ENCODE measurements at places on chromosomes 3 and 15.

GRCh38 chr15:32866454-32867312 is 148.9 kb downstream of the GREM1 start:
- DNase-seq = no peak

DNA sequence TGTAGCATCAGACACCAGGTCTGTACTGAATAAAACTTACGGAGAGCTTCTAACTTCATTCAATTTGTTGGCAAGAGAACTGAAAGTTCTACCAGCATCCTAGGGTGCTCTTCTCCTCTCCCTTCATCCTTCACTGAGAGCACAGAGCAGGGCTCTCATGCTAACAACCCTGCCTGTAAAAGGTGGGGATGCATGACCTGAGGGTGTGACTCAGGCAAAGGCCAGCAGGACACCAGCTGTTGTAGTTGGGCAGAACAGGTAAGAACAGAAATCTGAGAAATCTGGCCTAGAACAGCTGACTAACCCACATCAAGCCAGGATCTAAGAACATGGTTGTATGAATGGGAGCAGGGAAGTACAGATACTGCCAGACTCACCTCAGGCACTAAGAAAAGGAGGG is 64.2 kb downstream of the MYLK start:
- no peak for DNase-seq

DNA sequence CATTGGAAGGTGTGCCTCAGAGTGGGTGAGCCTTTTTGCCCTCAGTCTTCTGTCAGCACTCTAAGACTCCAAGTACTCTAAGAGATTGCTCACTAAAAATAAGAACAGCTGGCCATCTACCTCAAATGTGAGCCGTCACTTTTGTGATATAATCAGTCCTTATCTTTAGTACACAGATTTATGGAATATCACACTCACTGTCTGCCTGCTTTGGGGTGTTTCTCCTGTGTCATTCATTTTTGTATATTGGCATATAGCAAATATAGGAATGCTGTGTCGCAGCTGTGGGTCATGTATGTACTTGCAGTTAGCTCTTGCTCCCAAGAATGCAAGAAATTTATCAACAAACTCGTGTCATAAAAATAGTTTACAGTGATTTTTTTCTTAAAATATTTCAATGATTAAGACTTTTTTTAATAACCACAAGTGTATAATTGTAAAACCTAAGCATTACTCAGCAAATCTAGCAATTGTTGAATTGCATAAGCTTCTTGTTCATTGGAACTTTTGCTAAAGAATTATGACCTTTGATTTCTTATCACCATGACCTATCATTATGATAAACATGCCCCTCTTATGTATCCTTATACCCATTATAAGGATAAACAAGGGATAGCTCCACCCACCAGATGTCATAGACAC is 18.8 kb downstream of the SETD5 start:
- no peak for DNase-seq

DNA sequence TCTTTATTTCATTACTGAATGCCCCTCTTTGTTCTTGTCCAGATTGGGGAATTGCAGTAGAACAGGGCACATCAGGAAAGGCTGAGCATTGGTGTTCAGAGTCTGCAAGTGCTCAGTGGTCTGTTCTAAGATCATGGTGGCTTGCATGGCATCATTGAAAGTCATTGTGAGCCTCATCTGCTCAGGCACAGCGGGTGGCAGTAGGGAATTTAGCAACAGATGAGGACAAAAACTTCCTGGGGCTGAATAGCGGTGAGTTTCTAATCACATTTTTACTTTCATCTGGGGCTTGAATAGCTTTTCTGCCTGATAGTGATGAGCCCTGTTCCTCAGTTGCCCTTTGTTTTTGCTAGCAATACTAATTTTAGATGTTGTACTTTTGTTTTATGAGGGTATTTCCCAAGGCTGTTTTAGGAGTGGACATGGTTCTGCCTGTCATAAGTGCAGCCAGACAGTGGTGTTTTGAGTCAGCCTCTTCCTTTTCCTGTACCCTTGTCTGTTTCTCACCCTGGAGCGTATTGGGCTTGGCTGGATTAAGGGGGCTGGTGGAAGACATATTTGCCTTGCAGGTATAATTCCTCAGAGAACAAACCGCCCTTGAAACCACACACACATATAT is 127.2 kb upstream of the IL12A start:
- no peak for DNase-seq

DNA sequence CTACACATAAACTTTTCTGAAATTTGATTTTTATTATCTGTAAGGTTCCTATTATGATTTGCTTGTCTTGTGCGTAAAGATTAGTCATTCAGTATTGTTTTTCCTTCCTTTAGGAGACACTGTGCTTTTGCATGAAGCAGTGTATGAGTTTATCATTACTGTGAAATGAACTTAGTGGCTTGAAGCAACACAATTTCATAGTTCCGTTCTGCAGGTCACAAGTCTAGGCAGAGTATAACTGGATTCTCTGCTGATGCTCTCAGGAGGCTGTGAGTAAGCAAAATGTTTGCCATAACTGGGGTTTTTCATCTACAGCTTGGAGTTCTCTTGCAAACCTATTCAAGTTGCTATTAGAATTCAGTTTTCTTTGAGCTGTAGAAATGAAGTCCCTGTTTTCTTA is 1136.1 kb downstream of the OTOL1 start:
- no peak for DNase-seq

DNA sequence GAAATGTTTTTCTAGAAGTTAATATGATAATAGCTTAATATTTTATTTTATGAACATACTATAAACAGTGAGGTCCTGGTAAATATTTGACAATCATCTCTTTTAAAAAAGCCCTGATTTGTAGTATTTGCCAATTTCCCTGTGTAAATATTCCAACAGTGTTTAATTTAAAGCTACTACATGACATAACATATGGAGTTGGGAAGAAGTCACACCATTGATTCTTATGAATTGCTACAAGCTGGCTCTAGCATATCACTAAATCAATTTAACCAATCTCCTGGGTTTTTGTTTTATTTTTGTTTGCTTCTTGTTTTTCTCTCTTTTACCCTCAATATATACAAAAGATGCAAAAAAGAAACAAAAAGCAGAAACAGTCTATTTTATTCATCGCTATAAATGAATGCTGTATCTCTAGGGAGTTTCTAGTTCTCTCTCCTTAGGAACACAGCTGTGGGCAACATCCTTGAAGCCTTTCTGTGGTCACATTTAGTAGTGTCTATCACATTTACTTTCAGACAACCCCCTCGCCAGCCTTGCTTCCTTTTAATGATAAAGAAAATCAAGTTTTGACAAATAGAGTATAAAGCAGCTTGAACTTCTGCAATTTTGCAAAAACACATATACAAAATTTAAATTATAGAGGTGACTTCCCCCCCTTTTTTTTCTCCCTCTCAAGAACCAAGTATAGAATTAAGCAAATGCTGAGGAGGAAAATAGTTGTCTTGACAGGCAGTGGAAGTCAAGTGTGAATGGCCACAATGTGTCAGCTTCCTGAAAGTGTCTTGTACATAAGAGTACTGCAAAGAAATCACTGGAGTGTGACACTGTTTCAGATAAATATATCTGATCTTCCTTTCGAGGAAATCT is 21.4 kb downstream of the CCR1 start:
- DNase-seq = no peak

DNA sequence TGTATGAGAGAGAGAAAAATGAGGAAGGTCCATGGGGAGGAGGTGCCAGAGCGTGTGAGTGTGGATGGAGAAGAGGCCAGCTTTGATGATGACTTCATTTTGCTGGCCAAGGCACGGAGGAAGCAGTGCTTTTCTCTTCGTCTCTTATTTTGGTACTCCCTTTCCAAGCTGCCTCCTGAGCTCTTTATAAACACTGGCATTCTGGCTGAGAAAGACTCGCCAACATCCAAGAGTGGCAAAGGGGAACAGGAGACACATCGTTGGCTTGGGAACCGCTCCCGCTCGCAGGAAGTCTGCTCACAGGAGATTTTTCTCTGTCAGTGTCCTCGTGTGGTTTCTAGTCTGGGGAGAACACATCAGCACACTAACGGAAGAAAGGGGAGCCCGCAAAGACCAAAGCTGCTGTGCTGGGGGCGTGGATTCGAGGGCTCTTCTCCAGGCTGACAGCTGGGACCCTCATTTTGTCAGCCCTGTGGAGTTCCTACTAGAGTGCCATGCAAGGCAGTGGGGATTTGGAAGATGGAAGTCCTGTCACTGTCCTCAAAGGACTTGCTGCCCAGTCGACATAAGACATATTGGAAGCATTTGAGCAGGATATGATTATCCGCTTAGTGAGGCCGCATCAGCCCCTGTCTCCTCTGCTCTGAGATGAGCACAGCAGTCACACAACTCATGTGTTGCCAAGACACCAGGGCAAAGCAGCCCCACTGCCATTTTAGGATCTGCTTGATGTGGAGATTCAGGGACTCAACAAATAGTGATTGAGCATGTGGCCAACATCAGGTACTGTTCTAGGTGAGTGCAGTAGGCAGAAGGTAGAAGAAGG is 8.0 kb upstream of the SEMA4B start:
- no peak for DNase-seq

DNA sequence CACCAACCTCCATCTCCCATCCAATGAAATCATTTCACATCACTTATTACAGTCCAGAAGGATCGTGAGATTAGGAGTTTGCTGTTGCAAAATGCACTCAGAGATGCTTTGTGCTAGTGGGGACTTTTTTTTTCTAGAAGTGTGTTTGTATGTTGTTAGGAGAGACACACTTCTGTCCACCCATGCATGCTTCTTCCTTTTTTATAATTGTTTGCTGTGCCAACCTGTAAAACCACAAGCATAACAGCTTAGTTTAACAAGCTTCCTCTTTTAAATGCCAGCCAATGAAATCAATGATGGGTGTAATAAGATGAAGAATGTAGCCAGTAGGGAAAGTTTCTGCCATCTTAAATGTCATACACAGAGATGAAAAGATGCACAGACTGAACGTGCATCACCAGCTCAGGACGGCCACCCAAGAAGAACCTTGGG is 305.6 kb upstream of the STT3B start:
- DNase-seq = no peak

DNA sequence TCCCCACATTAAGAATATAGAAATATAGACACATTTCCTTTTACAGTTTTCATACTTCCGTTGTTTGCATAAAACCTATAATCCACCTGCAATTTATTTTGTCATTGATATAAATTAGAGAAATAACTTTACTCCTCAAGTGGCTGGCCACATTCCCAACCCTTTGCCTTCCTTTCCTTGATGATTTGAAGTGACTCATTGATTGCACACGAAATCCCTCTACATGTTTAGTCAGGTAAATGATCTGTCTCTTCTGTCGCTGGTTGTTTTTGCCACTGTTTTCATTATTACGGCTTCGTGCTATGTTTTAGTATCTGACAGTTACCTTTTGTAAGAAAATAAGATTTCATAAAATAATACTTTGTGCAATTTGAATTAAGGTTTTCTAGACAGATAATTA is 272.2 kb upstream of the NR2E3 start:
- no peak for DNase-seq

- no peak for DNase-seq
Observed at GRCh38 chr3:9881441-9881840, 1.4 kb upstream of the CIDEC start.

DNA sequence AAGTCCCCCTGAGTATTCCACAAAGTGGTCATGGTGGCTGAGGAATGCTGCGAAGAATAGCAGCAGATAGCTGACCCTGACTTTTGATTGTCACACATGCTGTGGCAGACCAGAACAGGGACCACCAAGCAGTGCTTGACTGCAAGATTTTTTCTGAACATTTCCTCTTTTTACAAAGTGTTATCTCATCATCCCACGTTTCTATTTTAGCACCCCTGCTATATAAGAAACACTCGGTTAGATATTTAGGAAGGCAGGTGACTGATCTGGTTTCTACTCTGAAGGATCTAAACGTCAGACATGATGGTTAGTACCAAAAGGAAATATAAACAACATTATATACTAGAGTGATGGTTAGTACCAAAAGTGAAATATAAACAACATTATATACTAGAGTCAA is 9.1 kb downstream of the SLC25A26 start:
- DNase-seq = no peak

GRCh38 chr3:31140470-31140869 is 246.0 kb upstream of the GADL1 start:
- DNase-seq = no peak

- DNase-seq = no peak
Observed at GRCh38 chr15:45387380-45388007, 9.2 kb upstream of the GATM start.

- DNase-seq = no peak
Observed at GRCh38 chr15:81523867-81524266, 149.9 kb upstream of the TMC3 start.

- no peak for DNase-seq
Observed at GRCh38 chr15:83170474-83171165, 37.0 kb downstream of the HDGFL3 start.

- DNase-seq = no peak
Observed at GRCh38 chr3:95752199-95752598, 1062.2 kb upstream of the EPHA6 start.

GRCh38 chr3:129166579-129167332 is 5.9 kb upstream of the ISY1 start:
- no peak for DNase-seq

- no peak for DNase-seq
Observed at GRCh38 chr3:136545664-136546268, 206.4 kb downstream of the STAG1 start.

- DNase-seq = no peak
Observed at GRCh38 chr3:97934980-97935695, 37.1 kb downstream of the RIOX2 start.

GRCh38 chr3:34016925-34017587 is 218.6 kb downstream of the PDCD6IP start:
- DNase-seq = no peak

DNA sequence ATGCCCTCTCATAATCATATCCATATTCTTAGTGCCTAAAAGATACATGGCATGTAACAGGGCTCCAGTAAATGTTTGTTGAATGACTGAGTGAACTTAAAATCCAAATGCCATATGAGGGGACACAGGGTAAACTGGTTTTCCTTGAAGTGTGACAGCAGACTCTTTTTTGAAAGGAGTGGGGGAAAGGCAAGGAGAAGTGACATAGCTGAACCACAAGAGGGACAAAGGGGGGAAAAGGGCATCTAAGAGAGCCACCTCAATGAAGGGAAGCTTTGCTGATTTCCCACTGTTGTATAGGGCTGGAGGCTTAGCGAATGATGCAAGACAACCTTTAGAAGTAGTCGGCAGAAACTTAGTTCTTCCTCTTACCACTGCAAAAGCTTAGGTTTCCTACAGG is 9.1 kb downstream of the TRIM42 start:
- DNase-seq = no peak

GRCh38 chr3:101069901-101070798 is 76.9 kb upstream of the ABI3BP start:
- peak; percentile 71 for DNase-seq

- DNase-seq = no peak
Observed at GRCh38 chr15:79769069-79769481, 127.7 kb downstream of the MTHFS start.

DNA sequence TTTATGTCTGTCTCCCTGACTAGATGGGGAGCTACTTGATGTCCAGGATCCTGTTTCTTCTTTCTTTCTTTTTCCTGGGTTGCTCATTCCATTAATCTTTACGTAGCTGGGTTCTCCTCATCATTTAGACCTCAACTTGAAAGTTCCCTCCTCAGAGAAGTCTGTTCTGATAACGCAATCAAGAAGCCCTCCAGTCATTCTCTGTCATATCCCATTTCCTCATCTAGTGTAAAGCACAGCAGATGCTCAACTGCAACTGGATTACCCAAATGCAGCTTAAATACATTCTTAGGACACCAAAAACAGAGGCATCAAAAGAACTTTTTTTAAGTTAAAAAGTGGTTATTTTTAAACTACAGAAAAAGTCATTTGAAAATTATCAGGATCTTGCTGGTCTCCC is 51.7 kb upstream of the ST3GAL6 start:
- no peak for DNase-seq

All from activated naive CD4-positive, alpha-beta T cell treated with anti-CD3 and anti-CD28 coated beads, Interleukin-2, amount 50 U/mL, for 16 hours (primary cell).